ENCODE measurements at places on chromosomes 2 and 18.

DNA sequence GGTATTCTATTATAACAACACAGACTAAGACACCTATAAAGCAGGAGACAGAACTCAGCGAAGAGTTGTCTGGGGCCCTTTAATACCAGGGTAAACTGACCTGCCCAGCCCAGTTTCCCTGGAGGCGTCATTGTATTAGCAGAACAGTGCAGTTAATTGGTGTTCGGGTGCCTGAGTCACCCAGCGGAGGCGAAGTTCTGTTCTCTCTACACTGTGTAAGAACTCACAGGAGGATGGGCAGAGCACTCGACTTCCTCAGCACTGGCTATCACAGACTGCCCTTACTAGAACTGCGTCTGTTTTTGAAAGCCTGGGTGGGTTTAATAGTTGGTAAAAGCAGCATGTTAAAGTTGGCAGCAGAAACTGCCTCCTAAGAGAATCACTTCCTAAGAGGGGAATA, 106.5 kb upstream of the ATP8B1 start:
- no peak for DNase-seq

DNA sequence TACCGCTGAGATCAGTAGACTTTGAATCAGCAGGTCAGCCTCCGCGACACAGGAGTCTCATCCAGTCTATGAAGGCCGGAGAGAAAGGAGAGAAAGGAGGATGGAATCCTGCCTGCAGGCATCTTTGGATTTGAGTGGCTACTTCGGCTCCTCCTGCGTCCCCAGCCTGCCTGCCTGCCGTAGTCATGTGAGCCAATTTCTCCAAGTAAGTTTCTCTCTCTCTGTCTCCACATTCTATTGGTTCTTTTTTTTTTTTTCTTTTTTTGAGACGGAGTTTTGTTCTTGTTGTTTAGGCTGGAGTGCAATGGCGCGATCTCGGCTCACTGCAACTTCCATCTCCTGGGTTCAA, 16.7 kb downstream of the PDCD1 start:
- DNase-seq = no peak

DNA sequence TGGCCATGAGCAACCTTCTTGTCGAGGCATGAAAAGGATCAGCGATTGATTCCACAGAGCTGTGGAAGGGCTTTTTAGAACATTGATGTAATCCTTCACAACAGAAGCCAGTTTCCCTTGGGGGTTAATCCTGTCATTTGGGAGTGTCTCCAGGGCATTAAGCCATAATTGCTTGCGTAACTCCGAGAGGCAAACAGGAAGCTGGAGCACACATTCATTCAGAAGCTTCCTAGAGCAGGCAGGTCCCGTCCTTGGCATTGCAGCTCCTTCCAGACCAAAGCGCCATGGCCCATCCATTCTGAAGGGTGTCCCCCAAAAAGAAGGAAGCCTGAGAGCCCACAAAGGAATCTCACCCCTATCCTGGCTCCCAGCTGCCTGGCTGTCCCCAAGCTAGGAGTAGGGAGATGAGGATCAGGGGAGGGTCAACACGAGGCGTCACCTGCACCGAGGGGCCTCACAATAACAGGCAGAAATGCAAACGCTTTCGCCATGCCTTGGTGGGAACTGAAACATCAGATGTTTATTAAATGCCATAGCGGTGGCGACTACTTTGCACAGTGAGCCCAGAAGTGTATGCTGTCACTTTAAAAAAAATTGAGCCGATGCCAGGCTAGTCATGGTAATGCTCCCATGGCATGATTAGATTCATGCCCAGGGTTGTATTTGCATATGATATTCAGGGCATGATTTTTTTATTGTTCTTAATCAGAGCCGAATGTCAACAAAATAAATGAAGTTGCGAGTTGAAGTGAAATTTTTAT, 339.4 kb downstream of the BCL11A start:
- no peak for DNase-seq

GRCh38 chr18:3585656-3586509, 135.9 kb downstream of the TGIF1 start:
- peak; percentile 71 for DNase-seq
